Activated T-cell treated with anti-CD3 and anti-CD28 coated beads, Interleukin-2, amount 50 U/mL, for 72 hours (primary cell): ENCODE measurements at places on chromosomes 11 and 22. TPM values are rescaled to one million over a fixed set of nuclear protein-coding genes. Genes with fewer than 3 reads are reported as not detected.

- DNase-seq: no peak
These were observed 40.7 kb downstream of the MOB2 start for GRCh38 chr11:1445741-1446445.

DNA sequence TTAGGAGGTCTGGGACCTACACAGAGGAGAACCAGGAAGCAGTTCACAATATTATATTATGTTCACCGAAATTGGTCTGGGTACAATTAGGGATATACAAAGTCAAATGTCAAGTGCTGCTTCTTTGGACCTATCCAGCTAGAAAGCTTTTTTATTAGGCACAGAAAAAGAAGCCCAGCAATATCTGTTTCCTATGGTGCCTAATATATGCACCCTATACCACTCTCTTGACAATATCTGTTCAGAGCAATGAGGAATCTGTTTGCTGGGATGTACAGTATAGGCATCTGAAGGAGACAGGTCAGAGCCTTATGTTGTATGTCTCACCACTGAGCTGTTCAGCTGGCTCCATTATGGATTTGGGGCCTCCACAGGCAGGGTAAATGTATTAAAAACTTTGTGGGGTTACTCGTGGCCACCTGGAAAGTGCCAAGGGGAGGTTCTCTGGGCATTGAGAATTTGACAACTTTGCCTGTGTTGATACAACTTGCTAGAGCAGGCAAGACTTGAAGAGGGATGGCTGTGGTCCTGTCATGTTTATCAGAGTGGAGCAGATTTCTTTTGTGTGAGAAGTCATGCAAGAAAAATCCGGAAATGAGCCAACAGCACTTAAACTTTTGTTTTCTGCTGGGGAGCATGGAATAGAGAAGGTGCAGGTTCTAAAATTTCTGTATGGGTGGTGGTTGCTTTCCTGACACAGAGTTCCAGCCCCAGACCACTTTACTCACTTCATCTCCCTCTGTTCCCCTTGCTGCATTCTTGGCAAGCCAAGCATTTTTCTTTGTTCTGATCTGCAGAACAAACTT, 10.1 kb downstream of the STIM1 start:
- DNase-seq: no peak

DNA sequence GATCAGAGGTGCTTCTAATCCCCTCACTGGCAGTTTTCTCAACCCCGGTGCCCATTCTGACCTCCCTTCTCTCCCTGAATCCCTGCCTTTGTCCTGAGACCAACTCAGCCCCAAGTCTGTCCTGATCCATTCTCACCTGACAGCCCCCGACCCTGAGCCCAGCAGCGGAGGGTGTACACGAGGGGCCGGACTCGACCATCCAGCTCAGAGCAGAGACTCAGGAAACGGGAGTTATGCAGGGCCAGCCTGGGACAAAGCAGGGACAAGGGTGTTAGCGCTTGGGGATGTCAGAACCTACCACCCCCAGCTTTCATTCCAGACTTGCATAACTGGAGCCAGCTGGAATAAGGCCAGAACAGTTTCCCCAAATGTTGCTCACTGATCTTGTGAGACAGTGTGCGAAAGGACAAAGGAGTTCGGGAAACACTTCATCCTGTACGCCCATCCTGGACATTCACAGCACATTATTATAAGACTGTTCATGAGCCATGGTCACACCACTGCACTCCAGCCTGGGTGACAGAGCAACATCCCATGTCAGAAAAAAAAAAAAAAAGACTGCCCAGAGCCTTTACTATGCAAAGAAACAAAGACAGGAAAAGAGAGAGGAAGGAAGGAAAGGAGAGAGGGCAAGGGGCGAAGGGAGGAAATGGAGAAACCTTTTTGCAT, 3.5 kb upstream of the EEF1G start:
- DNase-seq: no peak

- no peak for DNase-seq
These were observed 4.2 kb upstream of the TFIP11 start for GRCh38 chr22:26516503-26516902.

DNA sequence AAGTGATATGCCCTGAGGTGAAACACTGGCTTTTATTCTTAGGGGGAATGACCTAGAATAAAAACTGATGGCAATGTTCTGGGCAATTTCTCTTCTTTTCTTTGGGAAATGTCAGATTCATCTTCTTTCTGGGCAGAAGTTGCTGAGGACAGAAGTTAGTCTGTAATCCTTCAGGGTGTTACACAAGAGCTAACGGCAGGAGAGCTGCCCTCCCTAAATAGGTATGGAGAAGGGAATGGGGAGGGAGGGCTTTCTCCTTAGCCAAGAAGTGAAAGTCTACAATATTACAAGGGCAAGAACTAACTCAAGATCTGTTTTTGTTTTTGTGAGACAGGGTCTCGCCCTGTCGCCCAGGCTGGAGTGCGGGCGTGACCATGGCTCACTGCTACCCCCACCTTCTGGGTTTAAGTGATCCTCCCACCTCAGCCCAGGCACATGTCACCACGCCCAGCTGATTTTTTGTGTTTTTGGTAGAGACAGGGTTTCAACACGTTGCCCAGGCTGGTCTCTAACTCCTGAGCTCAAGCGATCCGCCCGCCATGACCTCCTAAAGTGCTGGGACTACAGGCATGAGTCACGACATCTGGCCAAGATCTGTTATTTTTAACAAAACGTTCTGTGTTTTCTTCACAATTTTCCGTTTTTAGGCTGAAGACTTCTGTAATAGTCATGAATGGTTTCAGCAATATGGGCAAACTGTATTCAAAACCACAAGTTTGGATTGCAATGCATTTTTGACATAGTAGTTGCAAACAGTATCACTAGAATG, 7.2 kb downstream of the PIWIL4 start:
- DNase-seq: no peak

DNA sequence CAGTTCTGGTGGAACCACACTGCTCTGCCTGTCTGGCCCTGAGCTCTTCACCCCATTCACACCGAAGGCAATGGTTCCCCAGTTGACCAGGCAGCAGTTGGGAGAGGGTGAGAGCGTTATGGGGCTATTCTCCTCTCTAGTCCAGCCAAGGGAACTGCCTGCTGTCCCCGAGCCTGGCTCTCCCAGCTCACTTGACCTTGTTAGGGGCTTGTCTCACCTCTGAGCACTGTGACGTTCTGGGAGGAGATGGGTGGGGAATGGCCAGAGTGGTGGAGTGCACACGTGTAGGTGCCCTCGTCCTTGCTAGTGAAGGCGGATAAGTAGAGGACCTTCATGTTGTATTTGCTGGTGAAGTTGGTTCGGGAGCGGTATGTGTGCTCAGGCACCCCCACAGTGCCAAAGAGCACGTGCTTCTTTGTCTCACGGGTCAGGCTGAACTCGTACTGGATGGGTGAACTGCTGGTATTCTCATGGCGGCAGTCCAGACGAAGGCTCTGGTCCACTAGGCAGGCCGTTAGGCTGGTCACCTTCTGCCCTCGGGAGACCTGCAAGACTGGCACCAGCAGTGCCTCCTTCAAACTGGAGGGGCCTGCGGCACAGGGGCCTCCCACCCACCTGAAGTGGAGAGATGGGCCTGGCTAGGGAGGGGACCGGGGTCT, 3.0 kb downstream of the THY1 start:
- DNase-seq: no peak

DNA sequence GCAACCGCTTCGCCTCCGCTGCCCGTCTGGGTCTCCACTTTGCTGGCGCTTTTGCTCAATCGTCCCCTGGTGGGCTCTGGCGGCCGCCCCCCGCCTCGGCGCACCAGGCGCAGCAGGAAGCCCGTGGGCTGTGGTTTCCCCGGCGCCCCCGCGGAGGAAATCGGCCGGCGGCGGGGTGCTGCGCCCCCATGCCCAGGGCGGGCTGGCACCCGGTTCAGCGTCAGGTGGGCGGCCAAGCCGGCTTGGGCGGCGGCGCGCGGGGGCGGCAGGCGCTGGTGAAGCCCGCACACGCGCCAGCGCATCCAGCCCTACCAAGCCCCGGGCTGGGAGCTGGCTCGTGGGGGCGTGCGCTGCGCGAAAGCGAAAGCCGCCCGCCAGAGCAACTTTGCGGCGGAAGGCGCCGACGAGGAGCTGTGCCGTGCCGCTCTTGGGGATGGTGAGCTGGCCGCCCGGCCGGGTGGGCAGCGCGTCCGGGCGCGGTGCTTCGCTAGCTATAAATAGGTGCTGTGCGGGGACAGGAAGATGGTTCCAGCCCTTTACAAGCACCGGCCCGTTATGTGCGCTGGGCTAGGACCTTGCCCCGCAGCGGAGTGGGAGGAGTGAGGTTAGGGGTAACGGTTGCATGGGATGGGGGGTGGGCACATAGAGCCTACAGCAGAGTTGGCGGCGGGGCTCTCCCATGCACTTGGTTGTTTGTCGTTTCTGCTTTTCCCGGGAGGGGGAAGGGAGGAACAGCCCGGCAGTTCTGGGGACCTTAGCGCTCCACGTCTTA, 25.0 kb upstream of the SUSD2 start:
- DNase-seq: peak; percentile 75

The ACRV1 gene
- total RNA-seq: not detected

The MUC15 gene
- not detected for total RNA-seq

The OR5P2 gene
- total RNA-seq: not detected

The CBLIF gene
- not detected for total RNA-seq
